Panc1 (cell line): ENCODE measurements at places on chromosomes 7 and 10.

DNA sequence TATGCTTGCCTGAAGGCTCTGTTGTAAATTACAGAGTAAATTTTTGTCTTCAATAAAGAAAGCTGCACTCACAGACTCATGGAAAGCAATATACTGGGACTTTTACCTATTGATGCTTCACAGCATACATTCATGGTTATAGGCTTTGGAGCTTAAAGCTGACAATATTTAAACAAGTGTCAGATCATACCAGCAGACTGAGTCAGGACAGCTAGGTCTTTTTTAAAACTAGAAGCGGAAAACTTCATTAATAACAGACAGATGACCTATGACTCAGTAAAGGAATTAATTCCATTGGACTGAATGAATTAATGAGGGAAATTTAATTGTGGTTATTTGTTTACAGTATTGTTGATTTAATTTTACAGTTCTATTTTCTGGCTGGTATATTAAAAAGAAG lies 165.8 kb upstream of the DGKB start:
- DNase-seq: no peak

GRCh38 chr7:37816922-37817590 lies 31.3 kb upstream of the NME8 start:
- DNase-seq: no peak

DNA sequence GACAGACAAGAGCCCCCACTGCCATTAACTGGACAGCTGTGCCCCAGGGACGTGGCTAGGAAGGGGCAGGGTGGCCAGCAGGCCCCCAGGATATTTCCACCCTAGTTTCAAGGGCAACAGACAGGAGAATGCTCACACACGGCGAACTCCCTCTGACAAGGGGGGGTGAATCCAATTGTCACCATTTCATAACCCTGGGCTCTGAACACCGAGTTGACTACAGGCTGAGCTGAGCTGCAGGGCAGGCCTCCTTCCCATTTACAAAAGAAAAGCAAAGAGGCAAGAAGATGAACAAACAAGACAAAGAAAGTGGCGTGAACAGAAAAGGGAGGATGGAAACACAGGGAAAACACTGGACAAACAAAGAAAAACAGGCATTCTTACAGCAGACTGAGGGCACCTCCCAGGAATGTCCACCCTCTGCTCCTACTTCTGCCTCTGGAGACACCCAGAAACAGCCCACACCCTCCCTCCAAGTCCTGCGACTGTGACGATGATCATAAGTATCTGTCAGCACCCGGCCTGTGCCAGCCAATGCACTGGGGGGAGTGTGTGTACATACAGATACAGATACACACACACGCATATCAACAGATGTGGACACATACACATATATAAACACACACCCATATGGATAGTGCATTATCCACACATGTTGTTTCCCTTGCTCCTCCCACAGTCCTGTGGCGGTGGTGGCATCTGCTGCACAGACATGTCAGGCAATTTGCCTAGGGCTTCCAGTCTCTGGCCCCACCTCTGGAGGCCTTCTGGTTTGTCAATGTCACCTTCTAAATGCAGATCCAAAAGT lies 66.2 kb downstream of the FAM53B start:
- DNase-seq: no peak

GRCh38 chr7:600149-601035 lies 80.7 kb upstream of the PDGFA start:
- DNase-seq: no peak

DNA sequence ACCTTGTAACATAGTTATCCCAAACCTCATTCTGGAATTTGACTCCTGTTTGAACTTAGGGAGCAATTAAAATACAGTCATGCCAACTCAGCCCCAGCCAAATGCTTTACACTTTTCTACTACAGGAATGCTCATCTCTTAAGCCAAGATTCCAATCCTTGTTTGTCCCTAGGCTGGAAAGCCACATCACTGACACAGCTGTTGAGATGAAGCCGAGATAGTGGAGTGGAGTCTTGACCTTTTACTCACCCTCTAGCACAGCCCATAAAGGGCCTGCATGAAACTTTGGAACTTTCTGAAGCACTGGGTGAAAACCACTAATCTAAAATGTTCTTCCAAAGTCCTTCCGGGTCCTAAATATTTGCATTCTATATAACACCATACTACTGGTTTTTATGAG lies 247.3 kb downstream of the ETV1 start:
- no peak for DNase-seq

GRCh38 chr10:96878057-96878456 lies 46.0 kb downstream of the LCOR start:
- DNase-seq: no peak
